Suprapubic skin (tissue), 4 donors: ENCODE measurements at places on chromosomes 2 and 18. TPM values are rescaled to one million over a fixed set of nuclear protein-coding genes. Genes with fewer than 3 reads are reported as not detected.

DNA sequence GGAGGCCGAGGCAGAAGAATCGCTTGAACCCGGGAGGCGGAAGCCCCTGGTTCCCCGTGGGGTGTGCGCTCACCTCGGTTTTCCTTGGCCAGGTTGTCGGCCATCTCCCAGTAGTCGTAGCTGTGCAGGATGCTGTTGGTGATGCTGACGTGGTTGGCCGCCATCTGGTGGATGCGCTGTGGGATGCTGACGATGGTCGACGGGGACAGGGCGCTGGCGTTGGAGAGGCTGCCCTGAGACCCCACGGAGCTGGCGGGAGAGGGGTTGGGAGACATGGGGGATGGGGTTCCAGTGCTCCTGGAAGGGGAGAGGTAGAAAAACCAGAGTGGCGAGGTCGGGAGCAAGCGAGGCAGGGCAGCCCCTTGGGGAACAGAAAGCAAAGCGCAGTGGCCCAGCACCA is 64.4 kb upstream of the REV1 start:
- DNase-seq: no peak

DNA sequence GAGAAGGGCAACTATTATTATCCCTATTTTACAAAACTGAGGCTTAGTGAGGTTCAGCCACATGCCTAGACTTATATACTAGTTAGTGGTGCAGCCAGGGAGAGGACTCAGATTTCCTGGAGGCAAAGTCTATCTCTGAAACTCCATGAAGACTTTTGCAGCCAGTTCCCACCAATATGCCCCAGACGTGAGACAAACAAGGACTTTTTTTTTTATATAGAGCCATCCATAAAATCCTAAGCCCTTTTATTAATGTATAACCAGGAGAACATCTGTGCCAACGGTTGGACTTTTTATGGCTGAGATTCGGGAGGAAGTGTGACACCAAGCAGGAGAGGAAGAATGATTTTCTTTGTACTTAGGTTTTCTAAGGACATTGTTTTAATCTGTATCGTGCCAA is 29.9 kb downstream of the LIPG start:
- DNase-seq: no peak

GRCh38 chr2:218284106-218284811 is 8.0 kb downstream of the TMBIM1 start:
- no peak for DNase-seq

The LDLRAD4 gene
- total RNA-seq: 31.6 TPM

GRCh38 chr2:152655880-152656279 is 61.4 kb downstream of the PRPF40A start:
- DNase-seq: no peak

- no peak for DNase-seq
Observed at GRCh38 chr2:34570266-34570872, 971.3 kb upstream of the FAM98A start.

DNA sequence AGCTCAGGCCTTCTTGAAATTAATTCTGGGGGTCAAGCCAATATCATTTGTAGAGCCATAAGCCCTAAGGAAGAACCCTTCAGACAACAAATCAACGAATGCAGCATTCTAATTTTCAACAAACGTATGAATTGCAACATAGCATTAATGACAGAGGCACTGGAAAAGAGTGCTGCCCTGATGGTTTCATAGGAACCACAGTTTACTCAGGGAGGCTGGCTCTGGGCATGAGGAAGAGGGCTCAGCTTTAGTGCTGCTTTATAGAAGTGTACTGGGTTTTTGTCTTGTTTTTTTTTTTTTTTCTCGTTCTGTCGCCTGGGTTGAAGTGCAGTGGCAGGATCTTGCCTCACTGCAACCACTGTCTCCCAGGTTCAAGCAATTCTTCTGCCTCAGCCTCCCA is 36.1 kb upstream of the CAB39 start:
- DNase-seq: no peak

DNA sequence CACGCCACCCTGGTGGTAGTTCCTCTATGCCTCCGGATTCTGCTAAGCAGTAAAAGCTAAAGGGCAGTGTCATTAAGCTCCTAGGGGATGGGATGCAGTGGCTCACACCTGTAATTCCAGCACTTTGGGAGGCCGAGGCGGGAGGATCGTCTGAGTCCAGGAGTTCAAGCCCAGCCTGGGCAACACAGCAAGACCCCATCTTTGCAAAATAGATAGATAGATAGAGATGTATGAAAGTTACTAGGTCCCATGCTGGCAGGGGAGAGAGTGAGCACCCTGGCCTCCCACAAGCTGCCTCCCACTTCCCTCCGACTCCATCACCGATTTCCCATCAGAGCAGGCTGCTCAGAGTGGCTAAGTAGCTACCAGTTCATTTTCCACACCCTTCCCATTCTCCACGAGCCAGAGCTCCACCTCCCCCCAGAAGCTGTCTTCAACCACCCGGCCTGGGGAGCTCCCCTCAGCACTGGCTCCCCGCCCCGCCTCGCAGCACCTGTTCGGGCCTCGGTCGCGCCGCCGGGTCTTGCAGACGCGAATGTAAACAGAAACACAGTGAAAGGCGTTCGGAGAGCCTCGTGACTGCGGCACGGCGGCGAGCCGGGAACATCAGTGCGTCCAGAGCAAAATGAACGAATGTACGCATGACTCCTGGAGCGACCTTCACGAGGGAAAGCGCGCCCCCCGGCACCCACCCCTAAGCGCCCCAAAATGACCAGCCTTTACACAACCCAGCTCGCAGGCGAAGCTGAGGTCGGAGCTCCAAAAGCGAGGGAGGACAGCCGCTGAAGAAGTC is 598 bp upstream of the CEP68 start:
- no peak for DNase-seq

- DNase-seq: no peak
Observed at GRCh38 chr2:13266166-13266565, 549.4 kb downstream of the TRIB2 start.

The STARD6 gene
- not detected for total RNA-seq

GRCh38 chr2:42556315-42556890 is 12.0 kb upstream of the MTA3 start:
- no peak for DNase-seq

The G6PC2 gene
- total RNA-seq: not detected

DNA sequence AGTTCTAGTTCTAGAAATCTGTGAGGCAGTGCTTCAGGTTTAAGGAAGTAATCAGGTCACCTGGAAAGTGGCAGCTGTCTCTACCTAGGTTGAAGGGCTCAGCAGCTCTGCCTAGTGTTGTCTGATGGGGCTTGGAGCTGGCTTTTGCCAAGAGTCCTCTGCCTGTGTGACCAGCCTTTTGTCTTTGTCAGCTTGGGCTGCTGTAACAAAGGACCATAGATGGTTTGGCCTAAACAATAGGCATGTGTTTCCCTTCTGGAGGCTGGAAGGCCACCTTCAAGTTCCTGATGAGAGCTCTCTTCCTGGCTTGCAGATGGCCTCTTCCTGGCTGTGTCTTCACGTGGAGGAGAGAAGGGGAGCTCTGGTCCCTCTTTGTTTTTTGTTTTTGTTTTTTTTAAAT is 13.3 kb downstream of the UBE2F start:
- no peak for DNase-seq

The CAPN13 gene
- 0.51 TPM for total RNA-seq

GRCh38 chr18:23552505-23552904 is 33.8 kb downstream of the NPC1 start:
- DNase-seq: no peak

DNA sequence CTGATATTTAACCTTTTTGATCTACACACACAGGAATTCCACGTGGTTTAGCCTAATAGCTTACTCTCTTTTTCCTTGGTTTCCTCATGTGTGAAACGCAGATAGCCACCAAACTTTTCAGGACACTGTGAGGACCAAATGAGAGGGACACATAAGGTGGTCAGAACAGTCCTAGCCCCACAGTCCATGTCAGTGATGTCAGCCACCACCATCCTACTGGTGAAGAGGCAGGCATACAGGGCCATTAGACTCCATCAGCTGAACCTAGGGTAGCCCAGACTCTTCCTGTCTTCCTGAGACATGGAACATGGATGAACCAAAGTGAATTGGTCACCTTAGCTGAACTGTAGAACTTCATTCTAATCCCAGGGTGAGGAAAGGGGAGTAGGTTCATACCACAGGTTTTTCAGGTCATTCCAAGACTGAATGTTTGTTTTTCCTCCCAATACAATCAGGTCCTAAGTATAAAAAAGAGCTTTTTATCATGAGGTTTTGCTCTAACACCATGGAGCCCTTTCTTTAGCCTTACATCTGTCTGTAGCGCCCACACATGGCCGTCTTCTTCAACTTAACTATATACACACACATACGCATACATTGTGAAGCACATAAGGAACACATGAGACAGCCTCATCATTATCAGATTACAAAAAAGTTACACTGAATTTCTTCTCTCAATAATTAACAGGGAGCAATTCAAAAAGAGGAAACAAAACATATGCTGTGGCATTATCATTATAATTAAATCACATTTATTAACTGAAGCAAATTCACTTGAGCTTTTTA is 18.5 kb upstream of the NFE2L2 start:
- no peak for DNase-seq

- DNase-seq: no peak
Observed at GRCh38 chr18:3970929-3971328, 484.2 kb downstream of the DLGAP1 start.

GRCh38 chr2:209389171-209389618 is 34.7 kb upstream of the MAP2 start:
- DNase-seq: no peak

DNA sequence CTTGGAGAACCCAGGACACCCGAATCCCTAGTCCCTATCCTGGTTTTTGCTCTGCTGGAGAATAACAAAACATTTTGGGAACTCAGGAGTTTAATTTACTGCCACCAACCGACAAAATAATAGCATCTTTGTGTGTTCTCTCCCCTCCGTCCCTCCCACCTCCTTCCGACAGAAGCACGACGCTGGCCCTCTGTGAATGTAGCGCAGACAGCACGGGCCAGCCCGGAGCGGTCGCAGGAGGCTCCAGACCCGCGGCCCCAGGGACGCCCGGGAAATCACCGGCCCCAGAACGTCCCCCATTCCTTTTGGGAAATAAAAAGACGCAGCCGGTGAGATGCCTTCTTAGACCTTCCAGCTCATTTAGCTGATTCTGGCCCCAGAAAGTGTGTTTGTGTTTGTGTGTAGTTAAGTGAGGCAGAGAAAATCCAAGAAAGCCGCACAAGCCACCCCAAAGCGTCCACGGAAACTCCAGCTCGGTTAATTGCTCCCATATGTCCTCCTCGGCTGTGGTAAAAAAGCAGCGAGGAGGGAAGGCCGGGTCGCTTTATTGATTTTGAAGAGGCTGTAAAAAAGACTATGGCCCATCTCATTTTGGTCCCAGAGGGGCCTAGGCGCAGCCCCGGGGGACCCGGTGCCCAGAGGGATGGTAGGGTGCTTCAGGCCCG is 577 bp upstream of the TANC1 start:
- DNase-seq: peak; percentile 69

GRCh38 chr18:11260961-11261461 is 111.6 kb upstream of the PIEZO2 start:
- DNase-seq: no peak

DNA sequence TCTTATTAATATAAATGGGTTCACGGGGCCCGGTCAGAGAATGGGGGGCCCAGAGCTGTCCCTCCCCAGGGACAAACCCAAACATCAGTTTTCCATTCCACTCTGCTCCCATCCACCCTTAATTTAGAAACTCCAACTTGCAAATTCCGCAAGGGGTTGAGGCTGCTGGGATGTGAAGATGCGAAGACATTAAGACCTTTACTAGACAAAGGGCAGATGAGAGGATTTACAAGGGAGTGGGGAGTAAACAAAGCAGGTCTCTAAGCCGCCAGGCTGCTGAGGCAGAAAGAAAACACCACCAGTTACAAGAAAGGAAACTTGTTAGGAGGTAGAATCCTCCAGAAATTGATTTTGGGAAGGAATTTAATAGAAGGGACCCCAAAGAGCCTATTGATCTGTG is 33.1 kb downstream of the MARCO start:
- peak; percentile 17 for DNase-seq

The RIT2 gene
- total RNA-seq: not detected

DNA sequence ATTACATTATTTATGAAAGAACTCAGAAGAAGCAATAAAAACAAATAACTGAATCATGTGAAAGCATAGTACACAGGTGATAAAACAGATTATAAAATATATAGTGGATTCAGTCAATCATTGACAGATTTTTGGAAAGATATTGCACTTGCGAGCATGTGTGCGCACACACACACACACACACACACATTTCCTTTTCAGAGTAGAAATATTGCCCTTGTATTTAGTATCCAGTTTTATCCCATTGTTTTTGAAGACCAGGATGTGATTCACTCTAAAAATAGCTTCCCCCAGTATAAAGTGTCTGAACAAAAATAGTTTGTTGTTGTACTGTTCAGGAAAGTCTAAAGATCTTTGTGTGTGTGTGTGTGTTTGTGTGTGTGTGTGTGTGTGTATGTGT is 145.5 kb downstream of the CALCRL start:
- DNase-seq: no peak

DNA sequence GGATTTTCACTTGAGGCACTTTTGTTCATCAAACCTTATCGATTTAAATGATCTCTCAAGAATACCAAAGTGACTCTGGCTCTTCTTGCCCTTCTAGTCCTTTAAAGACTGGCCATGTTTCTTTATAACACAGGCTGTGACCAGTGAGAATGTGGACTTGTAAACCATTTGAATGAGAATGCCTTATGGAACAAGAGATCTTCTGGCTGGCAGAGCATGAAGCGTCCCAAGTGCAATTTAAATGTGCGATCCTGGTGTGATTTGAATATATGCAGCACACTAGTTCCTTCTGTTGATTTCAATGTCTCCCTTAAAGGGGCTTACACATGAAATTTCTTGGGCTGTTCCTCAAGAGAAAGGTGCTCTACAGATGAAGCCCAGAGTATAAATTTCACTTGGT is 262.4 kb upstream of the CCDC68 start:
- DNase-seq: no peak

DNA sequence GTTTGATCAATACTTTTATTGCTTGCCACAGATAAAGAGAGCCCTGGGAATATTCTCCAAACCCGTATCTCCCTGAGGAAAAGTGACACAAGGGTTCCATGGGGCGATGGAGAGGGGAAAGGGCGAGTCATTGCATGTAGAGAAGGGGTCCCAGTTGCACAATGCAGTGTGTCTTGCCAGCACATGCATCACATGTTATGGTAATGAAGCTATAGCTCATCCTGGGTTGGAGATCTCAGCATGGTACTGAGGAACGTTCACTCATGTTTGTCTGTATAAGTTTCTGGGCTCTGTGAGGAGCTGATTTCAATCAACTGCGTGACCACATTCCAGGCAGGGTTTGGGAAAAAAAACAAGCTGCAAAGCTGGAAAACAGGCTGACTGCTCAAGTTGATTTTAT is 220.7 kb upstream of the MC4R start:
- no peak for DNase-seq
